IMR-90 (cell line): ENCODE measurements at places on chromosomes 5 and 9. TPM values are rescaled to one million over a fixed set of nuclear protein-coding genes. Genes with fewer than 3 reads are reported as not detected.

The SH3GL2 gene
- 0.05 TPM in 1 of 2 replicates, not detected in the other for polyA plus RNA-seq

The ATP10B gene
- not detected in 2 replicates for polyA plus RNA-seq

The SMU1 gene
- polyA plus RNA-seq, result 8.6 and 11.1 TPM in 2 replicates

- DNase-seq, result peak; percentile 47
Observed at GRCh38 chr9:12878351-12878978, 103.6 kb downstream of the LURAP1L start.

DNA sequence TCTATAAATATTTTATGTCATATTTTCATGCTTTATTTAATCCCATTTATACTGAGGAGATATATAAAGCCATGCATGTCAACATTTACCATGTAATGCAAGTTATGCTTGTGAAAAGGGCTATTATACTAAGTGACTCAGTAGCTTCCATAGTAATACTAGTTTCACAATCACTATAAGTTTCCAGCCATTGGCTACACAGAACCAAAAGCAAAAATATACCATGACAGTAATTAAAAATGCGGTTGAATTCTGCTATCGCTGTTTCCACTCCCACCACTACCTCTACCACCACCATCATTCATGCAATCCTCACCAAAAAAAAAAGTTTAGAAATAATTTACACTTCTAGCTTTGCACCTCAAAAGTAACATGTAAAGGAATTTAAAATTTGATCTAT is 60.2 kb downstream of the MLLT3 start:
- DNase-seq, result peak; percentile 26

DNA sequence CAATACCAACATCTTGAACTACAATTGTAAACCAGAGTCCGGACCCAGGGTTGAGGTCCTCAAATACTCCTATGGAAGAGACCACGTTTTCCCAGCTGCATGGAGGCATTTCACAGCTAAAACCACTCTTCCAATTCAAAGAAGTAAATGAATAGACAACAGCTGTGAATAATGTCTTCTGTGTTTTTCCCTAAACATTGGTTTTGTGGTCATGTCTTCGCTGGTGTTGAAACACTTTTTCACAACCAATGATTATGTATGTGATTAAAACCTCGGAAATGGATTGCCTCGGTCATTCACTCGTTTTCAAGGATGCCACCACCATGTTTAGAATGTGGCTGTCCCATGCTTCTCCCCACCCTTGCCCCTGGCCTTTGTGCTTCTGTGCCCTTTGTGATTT is 9.4 kb upstream of the TENT4A start:
- DNase-seq, result peak; percentile 63

DNA sequence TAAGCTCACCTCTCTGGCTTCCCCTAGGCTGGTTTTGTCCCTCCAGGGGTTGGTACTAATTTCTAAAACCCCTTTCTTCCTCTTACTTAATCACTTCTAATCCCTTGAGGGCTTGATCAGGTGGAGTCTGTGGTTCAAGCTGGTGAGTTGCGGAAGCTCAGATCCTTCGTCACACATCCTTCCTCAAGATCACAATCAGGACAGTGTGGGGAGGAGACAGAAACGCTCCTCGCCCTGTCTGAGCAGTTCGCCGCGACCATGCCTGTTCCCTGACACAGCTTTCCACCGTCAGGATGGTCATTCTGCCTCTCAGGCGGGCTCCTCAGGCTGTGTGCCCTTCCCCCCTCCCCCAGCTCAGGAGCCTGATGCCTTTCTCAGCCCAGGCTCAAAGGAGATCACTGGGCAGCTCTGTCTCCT is 24.3 kb downstream of the CPLX2 start:
- DNase-seq, result no peak

- no peak for DNase-seq
Observed at GRCh38 chr9:137648396-137648795, 29.6 kb downstream of the EHMT1 start.
